Activated CD8-positive, alpha-beta memory T cell treated with anti-CD3 and anti-CD28 coated beads for 1 hour (primary cell): ENCODE measurements at places on chromosomes 4 and X.

GRCh38 chrX:104695593-104695992 lies 129.6 kb downstream of the IL1RAPL2 start:
- DNase-seq, result no peak

GRCh38 chr4:112312610-112313239 lies 15.6 kb downstream of the ALPK1 start:
- DNase-seq, result no peak

DNA sequence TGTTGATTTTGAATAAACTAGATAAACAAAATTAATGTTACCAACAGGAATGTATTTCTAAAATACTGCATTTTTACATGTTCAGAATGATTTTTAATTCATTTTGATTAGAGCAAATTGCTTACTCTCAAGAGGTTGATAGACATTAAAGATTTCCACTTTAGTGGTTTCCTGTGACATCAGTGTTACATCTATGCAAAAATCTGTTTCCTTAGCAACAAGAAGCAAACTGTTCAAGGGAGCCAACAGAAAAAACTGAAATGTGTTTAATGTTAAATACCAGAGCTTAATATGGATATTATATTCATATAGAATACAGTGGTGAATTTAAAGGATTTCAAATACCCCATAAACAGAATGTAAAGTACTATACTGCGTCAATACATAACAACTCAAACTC lies 277.8 kb downstream of the GABRG1 start:
- DNase-seq, result no peak

GRCh38 chrX:47264483-47265173 lies 31.8 kb downstream of the USP11 start:
- DNase-seq, result no peak

- no peak for DNase-seq
Observed at GRCh38 chr4:58515226-58515625, 1405.0 kb upstream of the IGFBP7 start.

- no peak for DNase-seq
Observed at GRCh38 chr4:113905301-113905700, 74.1 kb downstream of the ARSJ start.

DNA sequence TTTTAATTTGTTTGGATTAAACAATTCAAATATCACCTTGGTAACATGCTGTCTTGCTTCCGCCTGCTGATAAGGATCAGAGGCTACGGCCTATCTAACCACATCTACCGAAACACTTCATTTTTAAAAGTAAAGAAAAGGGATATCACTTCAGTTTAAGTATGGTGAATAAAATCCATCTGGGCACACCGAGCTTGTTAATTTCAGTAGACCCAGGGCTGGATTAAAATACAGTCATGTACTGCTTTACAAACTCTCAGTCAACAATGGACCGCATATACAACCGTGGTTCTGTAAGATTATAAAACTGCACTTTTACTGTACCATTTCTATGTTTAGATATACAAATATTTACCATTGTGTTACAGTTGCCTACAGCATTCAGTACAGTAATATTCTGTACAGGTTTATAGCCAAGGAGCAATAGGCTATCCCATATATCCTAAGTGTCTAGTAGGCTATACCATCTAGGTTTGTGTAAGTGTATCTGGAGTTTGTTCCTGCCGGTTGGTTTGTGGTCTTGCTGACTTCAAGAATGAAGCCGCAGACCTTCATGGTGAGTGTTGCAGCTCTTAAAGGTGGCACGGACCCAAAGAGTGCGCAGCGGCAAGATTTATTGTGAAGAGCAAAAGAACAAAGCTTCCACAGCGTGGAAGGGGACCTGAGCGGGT lies 40.0 kb downstream of the SEPTIN11 start:
- peak; percentile 39 for DNase-seq

GRCh38 chr4:156019246-156019645 lies 65.6 kb upstream of the CTSO start:
- no peak for DNase-seq

DNA sequence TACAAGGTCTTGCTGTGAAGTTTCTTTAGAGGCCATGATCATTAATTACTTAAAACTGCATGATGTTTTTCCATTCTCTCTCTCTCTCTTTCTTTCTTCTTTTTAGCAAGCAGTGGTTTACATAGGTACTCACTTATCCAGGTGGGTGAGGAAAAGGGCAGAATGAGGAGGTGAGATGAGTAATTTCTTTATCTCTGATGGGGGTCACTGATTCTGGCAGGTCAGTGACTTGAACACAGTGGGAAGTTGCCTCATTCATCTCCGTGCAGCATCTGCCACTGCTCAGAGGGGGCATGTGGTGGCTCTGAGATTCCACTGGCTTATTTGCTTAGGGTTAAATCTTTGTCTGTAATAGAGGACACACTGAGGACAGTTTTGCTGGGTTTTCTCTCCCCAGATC lies 62.6 kb downstream of the FAM114A1 start:
- DNase-seq, result no peak

- no peak for DNase-seq
Observed at GRCh38 chr4:147194114-147194513, 248.4 kb upstream of the TTC29 start.

DNA sequence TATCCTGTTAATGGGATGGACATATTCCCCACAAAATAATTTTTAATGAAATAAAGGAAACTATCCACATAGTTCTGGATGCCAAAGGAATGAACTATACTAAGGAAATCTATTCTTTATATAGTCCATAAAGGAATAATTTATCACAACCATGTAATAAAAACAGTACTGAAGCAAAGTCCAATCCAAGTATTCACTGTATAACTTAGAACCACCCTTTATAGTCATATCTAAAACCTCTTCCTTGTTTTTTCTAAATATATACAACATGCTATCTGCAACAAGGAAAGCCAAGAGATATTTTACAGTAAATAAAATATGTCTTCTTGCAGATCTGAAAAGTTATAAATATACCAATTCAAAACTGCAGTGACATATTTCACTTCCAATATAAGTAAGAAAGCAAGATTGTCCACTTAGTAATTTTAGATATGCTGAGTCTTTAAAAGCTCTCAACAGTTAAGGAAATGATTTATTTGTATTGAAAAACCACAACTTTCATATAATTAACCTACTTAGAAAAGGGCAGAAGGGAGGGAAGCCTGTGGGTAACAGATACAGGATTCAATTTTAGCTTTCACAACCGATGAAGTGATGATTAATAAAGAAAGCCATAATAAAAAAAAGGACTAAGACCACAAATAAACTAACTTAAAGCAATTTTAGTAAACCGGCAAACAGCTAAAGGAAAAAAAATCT lies 8.0 kb downstream of the NR3C2 start:
- no peak for DNase-seq

GRCh38 chrX:115372152-115372551 lies 82.6 kb downstream of the LUZP4 start:
- DNase-seq, result no peak

GRCh38 chr4:30870513-30870912 lies 150.3 kb downstream of the PCDH7 start:
- no peak for DNase-seq

DNA sequence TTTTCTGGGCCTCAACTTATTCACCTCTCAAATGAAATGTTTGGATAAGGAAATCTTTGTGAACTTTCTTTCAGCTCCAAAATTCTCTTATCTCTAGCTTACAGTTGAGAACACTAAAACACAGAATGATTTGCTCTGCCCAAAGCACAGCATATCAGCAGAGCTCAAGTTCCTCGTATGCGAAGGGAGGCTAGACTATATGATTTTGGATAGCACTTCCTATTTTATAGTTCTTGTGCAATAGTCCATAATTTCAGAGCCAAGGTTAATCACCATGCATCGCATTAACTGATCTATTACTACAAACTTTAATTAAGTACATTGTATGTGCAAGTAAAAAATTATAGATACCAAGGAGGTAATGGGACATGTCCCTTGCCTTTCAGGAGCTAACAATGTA lies 27.0 kb upstream of the KLHL13 start:
- DNase-seq, result no peak

DNA sequence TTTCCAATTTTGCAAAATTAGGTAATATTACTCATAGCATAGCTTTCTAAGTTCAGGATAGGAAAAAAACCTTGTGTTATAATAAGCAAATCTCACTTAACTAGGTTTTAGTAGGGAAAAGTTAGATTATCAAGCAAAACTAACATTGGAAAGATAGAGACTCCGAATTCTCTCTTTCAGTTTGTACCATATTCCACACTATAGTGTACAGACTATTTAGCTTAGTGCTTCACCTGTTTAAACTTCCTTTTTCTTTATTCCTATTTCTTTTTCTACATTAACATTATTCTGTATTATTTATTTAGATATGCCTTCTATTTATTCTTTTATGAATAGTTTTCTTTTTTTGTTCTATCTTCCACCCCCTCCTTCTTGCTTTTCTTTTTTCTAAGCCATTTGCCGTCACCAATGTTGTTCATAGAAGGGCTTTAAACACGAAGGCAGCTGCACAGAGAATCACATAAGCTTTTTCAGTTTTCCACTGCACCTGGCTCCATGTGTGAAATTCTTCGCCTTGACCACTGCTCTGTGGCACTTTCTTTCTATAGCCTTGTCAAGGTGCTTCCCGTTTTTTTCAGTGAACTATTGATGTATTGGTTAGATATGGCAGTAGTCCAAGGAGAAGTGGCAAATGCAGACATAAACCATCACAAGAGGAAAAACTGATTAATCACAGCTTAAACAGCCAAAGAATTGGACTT lies 8.5 kb downstream of the PCDH10 start:
- DNase-seq, result no peak

DNA sequence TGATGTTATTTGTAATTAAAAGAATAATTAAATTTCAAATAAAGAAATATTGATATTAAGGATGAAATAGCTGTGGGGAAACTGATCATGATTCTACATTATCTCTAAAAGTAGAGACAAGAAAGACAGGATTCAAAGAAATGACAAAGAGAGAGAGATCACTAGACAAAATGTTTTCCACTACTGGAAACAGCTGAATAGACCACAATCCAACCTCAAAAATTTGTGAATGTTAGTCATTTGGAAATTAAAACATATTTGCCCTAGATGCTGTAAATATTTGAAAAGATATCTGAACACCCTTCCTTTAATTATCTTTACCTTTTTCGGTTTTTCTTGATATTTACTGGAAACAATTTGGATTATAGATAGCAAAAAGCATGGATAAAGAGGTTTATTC lies 414.9 kb downstream of the CENPC start:
- DNase-seq, result no peak

GRCh38 chr4:15250021-15250441 lies 177.8 kb upstream of the C1QTNF7 start:
- DNase-seq, result no peak

DNA sequence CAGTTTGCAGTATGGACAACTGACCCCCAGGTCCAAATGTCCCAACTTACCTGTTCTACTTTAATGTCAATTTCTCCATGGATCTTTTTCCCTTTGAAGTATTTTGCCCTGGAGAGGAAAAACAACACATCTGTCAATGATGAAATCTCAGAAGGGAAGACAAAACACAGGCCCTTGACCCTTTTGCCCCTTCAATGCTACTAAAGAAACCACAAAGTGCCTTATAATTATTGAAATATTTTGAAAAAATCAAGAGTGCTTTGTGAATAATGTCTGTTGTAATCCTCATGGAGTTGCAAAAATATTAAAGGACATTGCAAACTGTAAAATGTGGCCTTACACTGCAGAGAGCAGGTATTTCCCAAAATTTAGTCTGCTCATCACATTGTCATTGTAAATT lies 12.6 kb downstream of the SYN1 start:
- DNase-seq, result no peak

DNA sequence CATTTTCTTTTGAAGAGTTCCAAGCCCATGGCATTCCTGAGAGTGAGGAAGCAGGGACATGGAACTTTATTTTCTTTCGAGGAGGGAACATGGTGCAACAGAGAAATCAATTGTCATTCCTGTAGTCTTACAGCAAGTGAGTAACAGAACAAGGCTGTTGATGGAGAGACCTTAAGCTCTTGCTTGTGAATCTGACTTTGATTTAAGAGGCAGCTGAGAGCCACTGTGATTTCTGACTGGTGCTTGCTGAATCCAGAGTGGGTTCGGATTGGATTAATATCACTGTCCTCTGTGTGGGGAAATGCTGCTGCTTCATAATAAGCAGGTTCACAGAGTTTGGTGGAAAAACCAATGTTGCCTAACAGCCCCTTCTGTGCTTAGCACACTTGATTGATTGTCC lies 4.7 kb upstream of the ATP1B4 start:
- DNase-seq, result no peak

DNA sequence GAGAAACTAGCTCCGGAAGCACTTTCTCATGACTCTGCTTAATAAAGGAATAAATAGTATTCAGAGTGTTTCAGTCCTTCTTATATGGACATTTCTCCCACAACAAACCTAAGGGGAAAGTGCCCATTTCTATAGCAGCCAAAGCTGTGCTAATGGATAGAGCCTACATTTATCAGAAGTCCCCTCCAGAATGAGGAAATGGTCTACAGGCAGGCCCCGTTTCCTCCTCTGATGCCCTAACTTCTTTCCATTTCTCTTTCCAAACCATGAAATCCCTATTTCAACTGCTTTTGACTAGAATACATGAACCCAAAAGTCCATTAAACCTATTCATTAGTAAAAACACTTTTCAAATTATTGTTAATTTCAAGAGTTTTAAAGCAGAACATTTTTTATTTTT lies 4.5 kb downstream of the ACSL1 start:
- no peak for DNase-seq

- no peak for DNase-seq
Observed at GRCh38 chr4:183314336-183314735, 5.7 kb downstream of the CLDN22 start.

- no peak for DNase-seq
Observed at GRCh38 chrX:79452881-79453280, 85.7 kb upstream of the ITM2A start.

GRCh38 chr4:158636619-158637018 lies 35.1 kb downstream of the C4orf46 start:
- no peak for DNase-seq

DNA sequence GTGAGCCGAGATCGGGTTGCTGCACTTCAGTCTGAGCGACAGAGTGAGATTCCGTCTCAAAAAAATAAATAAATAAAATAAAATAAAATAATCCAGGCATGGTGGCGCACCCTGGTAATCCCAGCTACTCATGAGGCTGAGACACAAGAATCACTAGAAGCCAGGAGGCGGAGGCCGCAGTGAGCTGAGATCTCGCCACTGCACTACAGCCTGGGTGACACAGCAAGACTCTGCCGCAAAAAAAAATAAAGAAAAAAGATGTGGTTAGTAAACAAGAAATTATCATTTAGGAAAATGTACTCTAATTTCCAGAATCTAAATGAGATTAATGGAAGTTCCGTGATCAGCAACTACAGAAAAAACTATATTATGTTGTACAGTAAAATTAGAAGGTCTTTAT lies 14.5 kb upstream of the LRBA start:
- DNase-seq, result no peak

GRCh38 chrX:148574237-148574973 lies 74.0 kb downstream of the AFF2 start:
- no peak for DNase-seq

GRCh38 chrX:96575011-96575410 lies 109.6 kb upstream of the DIAPH2 start:
- no peak for DNase-seq
